ENCODE measurements at places on chromosomes 7 and 10.
A peak's percentile ranks its signal among the peaks of the same experiment; 100 is the strongest.

GRCh38 chr7:42991913-42992591 lies 59.9 kb downstream of the MRPL32 start:
- DNase-seq, result no peak

GRCh38 chr10:97868134-97868685 lies 18.6 kb downstream of the GOLGA7B start:
- no peak for DNase-seq

DNA sequence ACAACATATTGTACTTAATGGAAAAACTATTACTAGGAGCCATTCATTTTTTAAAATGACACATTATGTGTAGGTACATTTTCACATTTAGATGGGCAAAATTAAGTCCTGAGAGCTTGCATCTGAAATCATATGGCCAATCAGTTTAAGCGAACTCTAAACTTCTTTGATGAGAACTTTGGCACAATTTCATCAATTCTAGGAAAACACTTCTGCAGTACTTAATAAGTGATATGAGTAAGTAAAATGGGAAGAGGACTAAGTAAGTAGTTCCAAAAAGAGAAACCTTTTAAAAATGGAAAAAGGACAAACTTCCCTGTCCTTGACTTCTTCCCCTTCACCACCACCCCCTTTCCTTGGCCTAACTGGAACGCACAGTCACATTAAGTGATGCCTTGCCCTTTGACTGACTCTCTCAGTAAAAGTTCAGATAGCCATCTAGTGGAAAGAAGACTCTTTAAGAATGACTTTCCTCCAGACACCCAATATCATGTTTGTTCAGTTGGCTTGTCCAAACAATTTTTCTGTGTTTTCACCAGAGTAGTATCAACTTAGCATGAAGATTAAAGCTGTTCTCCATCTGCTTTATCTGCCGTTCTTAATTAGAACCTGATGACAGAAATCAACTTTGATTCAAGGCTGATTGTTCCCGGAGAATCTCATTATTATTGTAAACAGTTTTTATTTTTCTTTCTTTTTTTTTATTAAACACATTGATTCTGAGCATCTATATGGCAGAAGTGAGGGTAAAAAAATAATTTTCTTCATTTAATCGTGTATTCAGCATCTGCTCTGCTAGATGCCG lies 45.1 kb downstream of the CNNM2 start:
- no peak for DNase-seq

DNA sequence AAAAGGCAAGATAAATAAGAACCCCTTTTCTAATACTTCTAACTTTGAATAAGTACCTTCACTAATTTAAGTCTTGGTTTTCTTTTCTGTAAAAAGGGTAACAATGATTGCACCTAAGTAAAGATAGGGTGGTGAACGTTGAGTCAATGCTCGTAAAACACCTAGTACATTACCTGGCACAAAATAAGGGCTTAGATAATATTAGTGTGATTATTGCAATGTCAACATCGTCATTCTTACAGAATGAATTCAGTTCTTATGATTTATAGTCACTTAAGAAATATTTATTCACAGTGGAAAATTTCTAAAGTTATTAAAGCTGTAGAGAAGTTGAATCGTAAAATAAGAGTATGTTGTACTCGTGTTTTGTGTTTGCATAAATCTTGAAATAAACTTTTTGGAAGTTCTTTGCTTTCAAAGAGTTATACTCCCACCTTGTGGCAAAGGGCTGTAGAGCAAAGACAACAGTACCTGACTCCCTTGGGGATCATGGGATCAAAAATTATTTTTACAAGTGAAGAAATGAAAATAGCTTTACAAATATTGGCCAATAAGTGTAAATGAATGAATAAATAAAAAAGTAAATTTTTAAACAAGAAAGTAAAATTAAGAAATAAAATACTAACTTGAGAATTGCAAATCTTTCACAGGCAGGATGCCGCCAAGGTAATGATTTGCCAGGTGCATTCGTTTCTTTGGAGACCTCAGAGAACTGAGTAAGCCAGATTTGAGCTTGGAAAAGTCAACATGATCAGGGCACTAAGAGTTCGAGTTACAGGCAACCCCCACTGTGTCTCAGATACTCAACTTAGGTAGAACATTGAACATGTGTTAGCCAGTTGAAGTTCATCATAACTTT lies 285.8 kb upstream of the CACNA2D1 start:
- peak; percentile 14 for DNase-seq

GRCh38 chr7:31146030-31146429 lies 93.9 kb downstream of the ADCYAP1R1 start:
- no peak for DNase-seq

GRCh38 chr7:19119372-19119771 lies 1.9 kb upstream of the TWIST1 start:
- DNase-seq, result no peak

DNA sequence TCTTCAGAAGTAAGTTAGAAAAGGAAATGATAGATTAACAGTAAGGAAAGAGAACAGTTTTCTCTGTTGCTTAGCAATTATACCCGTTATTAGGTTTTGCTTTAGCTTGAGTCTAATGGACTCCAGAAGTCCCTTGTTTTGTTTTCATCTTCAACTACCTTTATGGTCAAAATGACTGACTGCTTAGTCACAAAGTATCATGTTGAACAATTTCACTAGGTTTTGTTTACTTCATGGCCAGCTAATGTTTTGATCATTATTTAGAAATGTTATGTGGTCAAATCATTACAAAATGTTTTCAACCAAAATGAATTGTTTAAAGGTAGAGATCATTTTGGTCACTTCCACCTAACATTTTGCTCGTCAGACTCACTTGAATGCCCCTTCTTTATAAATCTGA lies 1.9 kb downstream of the UBN2 start:
- DNase-seq, result no peak

GRCh38 chr10:11899067-11899876 lies 76.1 kb downstream of the PROSER2 start:
- no peak for DNase-seq

DNA sequence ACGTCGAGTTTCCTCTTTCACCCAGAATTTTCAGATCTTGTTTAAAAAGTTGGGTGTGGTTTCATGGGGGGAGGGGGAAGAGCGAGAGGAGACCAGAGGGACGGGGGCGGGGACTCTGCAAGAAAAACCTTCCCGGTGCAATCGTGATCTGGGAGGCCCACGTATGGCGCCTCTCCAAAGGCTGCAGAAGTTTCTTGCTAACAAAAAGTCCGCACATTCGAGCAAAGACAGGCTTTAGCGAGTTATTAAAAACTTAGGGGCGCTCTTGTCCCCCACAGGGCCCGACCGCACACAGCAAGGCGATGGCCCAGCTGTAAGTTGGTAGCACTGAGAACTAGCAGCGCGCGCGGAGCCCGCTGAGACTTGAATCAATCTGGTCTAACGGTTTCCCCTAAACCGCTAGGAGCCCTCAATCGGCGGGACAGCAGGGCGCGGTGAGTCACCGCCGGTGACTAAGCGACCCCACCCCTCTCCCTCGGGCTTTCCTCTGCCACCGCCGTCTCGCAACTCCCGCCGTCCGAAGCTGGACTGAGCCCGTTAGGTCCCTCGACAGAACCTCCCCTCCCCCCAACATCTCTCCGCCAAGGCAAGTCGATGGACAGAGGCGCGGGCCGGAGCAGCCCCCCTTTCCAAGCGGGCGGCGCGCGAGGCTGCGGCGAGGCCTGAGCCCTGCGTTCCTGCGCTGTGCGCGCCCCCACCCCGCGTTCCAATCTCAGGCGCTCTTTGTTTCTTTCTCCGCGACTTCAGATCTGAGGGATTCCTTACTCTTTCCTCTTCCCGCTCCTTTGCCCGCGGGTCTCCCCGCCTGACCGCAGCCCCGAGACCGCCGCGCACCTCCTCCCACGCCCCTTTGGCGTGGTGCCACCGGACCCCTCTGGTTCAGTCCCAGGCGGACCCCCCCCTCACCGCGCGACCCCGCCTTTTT lies at the start of gene VIM:
VIM (plus strand) TSS at position 151 of the 925 bp plus-strand sequence. CDS start 1,182 bp downstream, outside the sequence.
- DNase-seq, result peak; percentile 34

DNA sequence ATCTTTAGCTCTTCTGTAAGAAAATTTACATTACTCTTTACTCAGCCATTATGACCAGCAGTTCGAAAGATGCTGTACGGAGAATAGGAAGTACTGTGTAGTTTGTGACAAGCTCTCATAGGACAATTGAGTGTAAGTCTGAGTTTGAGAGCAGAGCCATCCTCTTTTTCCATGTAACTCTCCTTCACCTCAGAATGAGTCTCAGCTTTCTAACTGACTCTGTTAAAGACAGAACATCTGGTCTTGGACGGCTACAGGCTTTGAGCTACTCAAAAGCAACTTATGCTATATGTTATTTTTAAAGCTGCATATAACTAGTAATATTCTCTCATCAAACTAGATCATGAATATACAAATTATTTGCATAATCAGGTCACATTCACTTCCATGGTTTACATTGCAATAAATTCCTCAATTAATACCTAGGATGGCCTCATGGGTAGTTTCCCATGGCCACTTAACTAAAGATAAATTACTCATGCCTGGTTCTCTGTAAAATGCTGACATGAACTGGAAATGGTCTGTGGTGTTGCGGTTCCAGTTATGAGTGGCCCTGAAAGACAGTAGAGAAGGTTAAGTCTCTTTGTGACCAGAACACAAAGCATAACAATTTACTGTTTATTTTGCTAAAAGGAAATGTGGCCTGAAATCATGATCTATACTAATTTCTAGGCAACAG lies 358.7 kb downstream of the PHF14 start:
- no peak for DNase-seq

DNA sequence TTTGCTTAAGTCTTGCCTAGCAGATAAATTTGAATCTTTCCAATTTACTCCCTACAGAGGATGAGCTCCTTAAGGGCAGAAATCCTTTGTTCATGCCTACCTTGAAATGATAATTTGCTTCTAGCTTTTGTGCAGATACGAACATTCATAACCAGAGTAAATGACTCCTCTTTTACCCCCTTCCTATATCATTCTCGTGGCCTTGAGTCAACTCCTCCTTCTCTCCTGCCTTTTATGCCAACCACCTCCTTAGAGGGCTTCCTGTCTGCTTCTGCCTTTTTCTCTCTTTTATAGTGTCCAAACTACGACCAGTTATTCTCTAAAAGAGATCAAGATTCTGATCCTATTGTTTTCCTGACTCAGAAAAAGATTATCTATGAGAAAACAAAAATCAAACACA lies 36.4 kb downstream of the MYPN start:
- no peak for DNase-seq

DNA sequence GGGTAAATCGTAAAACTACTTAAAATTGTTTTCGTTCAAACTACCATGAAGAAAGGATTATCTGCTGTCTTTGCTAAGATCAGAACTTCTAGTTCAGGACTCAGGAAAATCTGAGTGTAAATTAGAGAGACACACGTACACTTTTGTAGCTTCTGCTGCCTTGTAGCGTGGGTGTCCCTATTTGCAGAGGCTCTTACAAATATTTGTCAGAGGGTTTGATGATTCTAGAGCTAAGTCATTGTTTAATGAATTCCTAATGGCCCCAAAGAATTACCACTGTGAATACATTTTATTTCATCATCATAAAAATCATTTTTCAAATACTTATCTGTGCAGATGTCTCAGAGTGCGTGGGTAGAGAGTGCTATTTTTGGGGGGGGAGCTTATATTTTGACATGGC lies 314.9 kb downstream of the LRMDA start:
- no peak for DNase-seq

DNA sequence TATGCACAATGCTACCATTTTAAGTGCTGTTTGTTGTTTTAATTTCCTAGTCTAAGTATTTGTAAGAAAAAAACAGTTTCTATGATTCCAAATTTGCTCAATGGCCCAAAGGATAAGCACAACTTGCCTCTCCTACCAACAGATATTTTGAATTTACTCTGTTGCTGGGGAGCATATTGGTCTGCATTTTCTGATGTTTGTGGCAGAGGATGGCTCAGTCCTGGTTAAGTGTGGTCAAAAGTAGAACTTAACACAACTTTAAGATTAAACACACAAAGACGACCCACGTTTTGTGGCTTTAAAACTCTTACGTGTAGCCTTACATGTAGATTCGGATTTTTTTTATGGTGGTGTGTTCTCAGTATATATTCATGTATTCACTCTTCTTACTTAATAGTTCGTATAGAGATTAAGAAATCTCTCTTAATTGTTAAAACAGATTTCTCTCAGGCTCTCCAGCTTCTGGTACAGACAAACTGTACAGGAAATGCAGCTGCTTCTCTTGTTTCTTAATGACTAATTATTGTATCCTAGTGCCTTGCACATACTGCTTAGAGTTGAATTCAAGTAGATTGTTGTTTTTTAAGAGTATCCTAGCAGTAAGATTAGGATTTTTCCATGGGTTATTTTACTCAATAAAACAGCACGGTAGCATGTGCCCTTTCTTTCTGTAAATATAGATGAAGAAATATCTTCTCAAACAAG lies 86.2 kb downstream of the GPR85 start:
- no peak for DNase-seq

DNA sequence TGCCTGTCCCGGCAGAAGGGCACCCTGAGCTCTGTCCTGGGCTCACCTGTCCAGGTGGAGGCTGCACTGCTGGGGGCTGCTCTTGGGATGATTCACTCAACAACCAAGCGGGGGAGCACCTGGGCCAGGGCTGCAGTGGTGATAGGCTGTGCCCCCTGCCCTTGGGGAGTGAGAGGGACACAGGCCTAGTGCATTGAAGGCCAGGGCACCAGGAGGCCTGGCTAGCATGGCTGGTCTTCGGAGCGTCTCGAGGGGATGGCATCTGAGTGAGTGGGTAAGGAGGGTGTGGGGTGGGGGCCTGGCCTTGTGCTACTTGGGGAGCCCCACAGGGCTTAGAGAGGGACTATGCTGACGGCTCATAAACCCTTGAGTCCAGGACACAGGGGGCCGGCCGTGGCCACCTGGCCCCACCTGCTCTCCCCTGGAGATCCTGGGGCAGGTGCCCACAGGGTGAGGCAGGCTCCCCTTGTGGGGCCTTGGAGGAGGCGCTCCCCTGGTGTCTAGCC lies 3.1 kb downstream of the PWWP2B start:
- no peak for DNase-seq

GRCh38 chr10:61902445-61903220 lies 1.1 kb downstream of the ARID5B start:
- peak; percentile 27 for DNase-seq

- no peak for DNase-seq
Observed at GRCh38 chr7:39158367-39158766, 180.7 kb downstream of the POU6F2 start.

- no peak for DNase-seq
Observed at GRCh38 chr10:35421553-35422178, 85.4 kb downstream of the CCNY start.

DNA sequence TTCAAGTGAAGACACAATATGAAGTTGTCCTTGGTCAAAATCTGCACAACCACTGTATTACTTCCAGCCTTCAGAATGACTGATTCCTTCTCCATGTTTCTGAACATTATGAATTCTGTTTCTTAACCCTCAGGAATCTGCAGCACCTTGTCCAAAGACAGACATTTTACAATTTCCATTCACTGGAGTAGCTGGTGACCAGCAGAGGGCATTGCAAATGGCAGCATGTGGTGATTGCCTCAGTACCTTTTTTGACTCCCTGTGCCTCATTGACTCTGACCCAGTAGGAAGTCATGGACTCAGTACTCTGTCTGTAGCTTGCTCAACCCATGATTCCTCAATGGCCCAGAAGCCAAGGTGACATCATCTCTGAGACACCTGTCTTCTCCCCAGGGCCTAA lies 879 bp upstream of the VPS41 start:
- DNase-seq, result no peak

GRCh38 chr10:95655571-95656290 lies 780 bp downstream of the ALDH18A1 start:
- DNase-seq, result no peak
